ENCODE measurements at places on chromosomes 3 and 15. TPM values are rescaled to one million over a fixed set of nuclear protein-coding genes. Genes with fewer than 3 reads are reported as not detected.

Gene CNTN3
- polyA plus RNA-seq, result 0.29 TPM

Gene SPTSSB
- polyA plus RNA-seq, result 6.8 TPM

Gene IGSF11
- polyA plus RNA-seq, result 0.95 TPM

Gene THRB
- polyA plus RNA-seq, result 1.4 TPM

Gene SLC22A14
- 0.31 TPM for polyA plus RNA-seq

Gene ZNF860
- polyA plus RNA-seq, result 0.88 TPM

Gene CCR9
- polyA plus RNA-seq, result not detected
